ENCODE measurements at places on chromosomes 5 and 9.

DNA sequence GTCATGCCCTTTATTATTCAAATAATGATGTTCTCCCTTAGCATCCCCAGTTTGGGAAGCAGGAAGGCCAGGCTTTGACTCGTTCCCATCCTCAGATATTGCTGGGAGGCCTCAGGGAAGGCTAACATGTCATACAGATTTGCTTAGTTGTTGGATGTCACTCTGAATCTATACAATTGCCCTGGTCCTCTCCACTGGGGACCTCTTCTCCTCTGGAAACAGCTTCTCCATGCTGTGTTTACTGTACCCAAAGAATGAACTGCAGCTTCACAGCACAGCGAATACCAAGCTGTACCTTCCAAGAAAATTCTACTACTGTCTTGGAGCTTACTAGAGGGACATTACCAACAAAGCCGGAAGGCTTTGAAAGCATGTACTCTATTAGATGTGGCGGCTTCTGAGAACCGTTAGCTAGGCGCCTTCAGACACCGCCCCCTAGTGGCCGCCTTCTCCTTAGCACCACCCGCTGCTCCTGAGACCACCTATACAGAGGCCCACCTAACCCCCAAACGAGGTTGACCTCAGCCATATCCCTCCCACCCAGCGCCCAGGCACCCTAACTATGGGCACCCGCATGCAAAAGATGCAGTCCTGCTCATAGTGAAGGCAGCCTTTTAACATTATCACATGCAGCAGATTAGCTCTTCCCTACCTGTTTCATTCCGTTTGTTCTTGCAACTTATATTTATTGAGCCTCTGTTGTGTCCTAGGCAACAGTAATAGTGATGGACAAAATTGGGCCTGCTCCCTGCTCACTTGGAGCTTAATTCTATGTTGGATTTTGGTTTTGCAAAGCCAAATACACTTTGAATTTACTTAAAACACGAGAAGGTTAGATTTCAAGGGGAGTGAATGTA lies 34.9 kb upstream of the FOXI1 start:
- no peaks in the 10 kb centered on the region for H3K27me3 ChIP-seq
- H3K4me1 ChIP-seq = no peaks in the 10 kb centered on the region
- H3K4me3 ChIP-seq = no peak overlapping the region
- peaks cover 56% of the 10 kb centered on the region for H3K36me3 ChIP-seq
- no peak for DNase-seq

DNA sequence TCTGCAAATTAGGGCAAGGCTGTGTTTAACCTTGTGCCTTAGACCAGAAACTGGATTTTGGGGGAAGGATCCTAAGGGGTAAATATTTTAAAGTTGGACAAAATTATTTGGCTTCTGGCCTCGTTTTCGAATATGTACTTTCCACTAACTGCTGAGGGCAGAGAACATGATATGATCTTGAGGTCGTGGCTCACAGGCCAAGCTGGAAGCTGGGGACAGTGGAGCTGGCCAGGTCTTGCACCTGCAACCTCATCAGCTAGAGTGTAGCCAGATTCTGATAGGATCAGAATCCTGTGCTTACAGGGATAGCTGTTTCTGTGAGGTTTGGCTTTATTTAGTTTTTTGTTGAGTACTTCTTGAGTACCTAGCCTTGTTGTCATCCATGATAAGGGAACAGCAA lies 24.9 kb downstream of the MAN2A1 start:
- H3K4me1 ChIP-seq = peaks cover 13% of the 10 kb centered on the region
- no peak overlapping the region for H3K4me3 ChIP-seq
- peaks cover 31% of the 10 kb centered on the region for H3K36me3 ChIP-seq
- no peak for DNase-seq
- H3K27me3 ChIP-seq = no peaks in the 10 kb centered on the region

DNA sequence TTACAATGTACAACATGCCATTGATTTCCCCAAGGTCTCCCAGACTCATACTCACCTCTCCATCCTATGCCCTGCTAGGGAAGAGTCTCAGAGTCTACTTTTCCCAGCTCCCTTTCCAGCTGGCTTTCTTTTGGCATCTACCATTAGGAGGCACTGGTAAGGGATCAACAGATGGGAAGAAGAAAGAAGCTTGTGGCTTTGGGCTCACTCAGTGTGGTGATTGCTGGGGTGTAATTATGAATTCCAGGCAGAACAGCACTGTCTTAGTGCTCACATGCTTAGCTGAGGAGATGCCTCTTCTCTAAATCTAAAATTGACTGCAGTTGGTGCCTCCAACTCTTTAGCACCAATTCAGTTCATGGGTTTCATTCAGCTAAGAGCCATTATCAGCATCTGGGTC lies 330.0 kb downstream of the PSAT1 start:
- H3K4me1 ChIP-seq = no peaks in the 10 kb centered on the region
- H3K36me3 ChIP-seq = no peaks in the 10 kb centered on the region
- H3K4me3 ChIP-seq = no peak overlapping the region

- H3K27me3 ChIP-seq = no peaks in the 10 kb centered on the region
- DNase-seq = no peak
- H3K4me1 ChIP-seq = no peaks in the 10 kb centered on the region
- no peak overlapping the region for H3K27ac ChIP-seq
- no peaks in the 10 kb centered on the region for H3K36me3 ChIP-seq
Observed at GRCh38 chr9:135791431-135792267, 89.7 kb downstream of the KCNT1 start.

DNA sequence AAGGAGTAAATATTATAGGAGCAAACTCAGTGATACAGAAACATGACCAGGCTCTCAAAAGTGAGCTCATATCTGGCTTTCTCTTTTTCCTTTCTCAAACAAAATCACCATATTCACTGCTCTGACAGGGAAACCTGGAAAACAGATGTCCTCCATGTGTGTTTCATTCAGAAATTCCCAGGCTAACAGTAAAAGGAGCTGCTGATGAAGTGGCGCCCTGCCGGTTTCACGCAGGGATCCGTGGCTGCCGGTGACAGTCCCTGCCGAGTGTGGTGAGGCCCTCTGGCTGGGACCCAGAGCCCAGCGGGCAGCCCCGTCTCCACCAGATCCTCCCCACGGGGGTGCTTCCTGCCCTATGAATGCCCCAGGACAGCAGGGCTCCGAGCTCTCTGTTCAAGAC lies 208.1 kb downstream of the GNA14 start:
- H3K4me1 ChIP-seq = no peaks in the 10 kb centered on the region
- no peak overlapping the region for H3K27ac ChIP-seq
- no peaks in the 10 kb centered on the region for H3K36me3 ChIP-seq
- no peak for DNase-seq
- peaks cover 4% of the 10 kb centered on the region for H3K27me3 ChIP-seq
- H3K4me3 ChIP-seq = no peak overlapping the region

DNA sequence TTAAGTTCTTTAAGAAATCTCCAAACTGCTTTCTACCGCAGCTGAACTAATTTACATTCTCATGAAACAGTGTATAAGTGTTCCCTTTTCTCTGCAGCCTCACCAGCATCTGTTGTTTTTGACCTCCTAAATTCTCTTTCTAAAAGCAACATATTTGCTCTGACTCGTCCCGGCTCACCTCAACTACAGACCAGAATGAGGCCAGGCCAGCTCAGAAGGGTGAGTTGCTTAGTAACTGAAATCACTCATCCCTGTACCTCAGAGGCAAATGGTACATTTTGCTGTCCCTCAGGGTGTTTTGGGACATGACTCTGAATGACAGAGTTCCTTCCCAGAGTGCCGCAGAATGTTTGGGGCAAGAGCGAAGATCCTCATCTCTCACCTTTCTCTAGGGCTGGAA lies 127.5 kb downstream of the FRMD3 start:
- H3K36me3 ChIP-seq = no peaks in the 10 kb centered on the region
- no peaks in the 10 kb centered on the region for H3K27me3 ChIP-seq
- H3K4me3 ChIP-seq = no peak overlapping the region
- H3K4me1 ChIP-seq = no peaks in the 10 kb centered on the region

GRCh38 chr5:56083286-56083854 lies 88.6 kb upstream of the IL6ST start:
- no peak for DNase-seq
- no peaks in the 10 kb centered on the region for H3K36me3 ChIP-seq

- H3K27ac ChIP-seq = no peak overlapping the region
- no peaks in the 10 kb centered on the region for H3K36me3 ChIP-seq
- no peaks in the 10 kb centered on the region for H3K27me3 ChIP-seq
Observed at GRCh38 chr5:11564706-11565105, 339.5 kb downstream of the CTNND2 start.

GRCh38 chr9:72843520-72844439 lies 109.1 kb downstream of the ALDH1A1 start:
- no peaks in the 10 kb centered on the region for H3K4me1 ChIP-seq
- H3K4me3 ChIP-seq = no peak overlapping the region
- H3K36me3 ChIP-seq = no peaks in the 10 kb centered on the region
- no peaks in the 10 kb centered on the region for H3K27me3 ChIP-seq
- DNase-seq = no peak

GRCh38 chr5:157546456-157547100 lies 29.0 kb downstream of the ADAM19 start:
- H3K27ac ChIP-seq = peak overlapping the region; percentile 97
- peaks cover 83% of the 10 kb centered on the region for H3K36me3 ChIP-seq
- H3K4me1 ChIP-seq = peaks cover 94% of the 10 kb centered on the region

- H3K27me3 ChIP-seq = no peaks in the 10 kb centered on the region
- H3K36me3 ChIP-seq = no peaks in the 10 kb centered on the region
- no peak overlapping the region for H3K27ac ChIP-seq
- no peak for DNase-seq
- H3K4me3 ChIP-seq = no peak overlapping the region
Observed at GRCh38 chr9:93620041-93620506, 43.7 kb downstream of the PHF2 start.

DNA sequence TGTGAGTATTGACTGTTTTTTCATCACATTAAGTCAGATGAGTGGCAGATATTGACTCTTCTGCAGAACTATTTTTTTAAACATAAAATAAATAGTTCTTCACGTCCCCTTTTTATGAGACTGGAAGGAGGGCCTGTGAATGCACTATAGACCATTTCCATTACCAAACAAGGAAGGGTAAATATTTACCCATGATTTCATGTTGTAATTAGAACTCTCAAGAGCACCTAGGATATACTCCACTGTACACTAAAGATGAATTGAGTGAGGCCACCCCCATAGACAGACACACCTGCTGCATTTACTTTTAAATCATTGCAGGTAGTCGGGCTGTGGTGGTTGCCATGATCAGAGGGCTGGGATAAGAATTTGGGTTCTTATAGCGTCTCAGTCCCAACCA lies 22.6 kb downstream of the SLC36A1 start:
- peaks cover 4% of the 10 kb centered on the region for H3K36me3 ChIP-seq
- no peak overlapping the region for H3K27ac ChIP-seq
- no peak for DNase-seq
- H3K4me1 ChIP-seq = no peaks in the 10 kb centered on the region
- H3K27me3 ChIP-seq = no peaks in the 10 kb centered on the region

DNA sequence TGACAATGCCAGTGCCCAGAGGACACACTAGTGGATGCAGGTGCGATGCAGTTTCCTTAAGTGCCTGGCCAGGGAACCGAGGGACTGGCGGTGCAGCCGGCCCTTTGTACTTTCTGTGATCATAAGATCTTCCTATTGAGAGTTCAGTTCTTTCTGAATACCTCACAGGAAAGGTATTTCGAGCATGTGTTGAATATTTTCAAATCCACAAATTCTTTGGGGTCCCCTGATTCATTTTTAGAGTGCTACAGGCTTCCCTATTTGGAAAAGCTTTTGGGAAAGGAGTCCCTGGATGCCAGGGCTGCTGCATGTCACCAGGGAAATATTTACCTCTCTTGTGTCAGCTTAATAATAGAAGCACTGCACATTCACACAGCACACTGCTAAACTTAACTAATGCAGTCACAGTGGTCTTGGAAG lies 281.5 kb downstream of the GADD45G start:
- no peaks in the 10 kb centered on the region for H3K36me3 ChIP-seq
- H3K4me1 ChIP-seq = no peaks in the 10 kb centered on the region
- H3K27me3 ChIP-seq = peaks cover 8% of the 10 kb centered on the region
- no peak overlapping the region for H3K27ac ChIP-seq
- no peak overlapping the region for H3K4me3 ChIP-seq

DNA sequence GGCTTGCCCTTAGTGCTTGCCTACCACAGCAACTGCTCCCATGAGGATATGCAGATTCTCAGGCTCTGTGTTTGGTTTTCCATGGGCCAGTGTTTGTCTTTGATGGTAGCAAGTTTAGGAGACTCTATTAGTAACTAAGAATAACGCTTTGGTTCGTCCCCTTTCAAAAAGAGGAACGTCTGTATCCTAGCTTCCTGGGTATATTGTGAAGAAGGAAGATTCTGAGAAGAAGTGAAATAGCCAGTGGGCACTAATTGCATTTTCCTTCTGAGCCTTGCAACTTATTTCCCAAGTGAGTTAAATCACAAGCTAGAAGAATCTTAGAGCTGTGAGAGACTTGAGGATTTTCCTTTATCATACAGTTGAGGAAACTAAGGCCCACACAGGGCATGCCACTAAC lies 376.8 kb downstream of the PIK3R1 start:
- H3K4me1 ChIP-seq = no peaks in the 10 kb centered on the region
- no peak overlapping the region for H3K4me3 ChIP-seq
- H3K36me3 ChIP-seq = no peaks in the 10 kb centered on the region

DNA sequence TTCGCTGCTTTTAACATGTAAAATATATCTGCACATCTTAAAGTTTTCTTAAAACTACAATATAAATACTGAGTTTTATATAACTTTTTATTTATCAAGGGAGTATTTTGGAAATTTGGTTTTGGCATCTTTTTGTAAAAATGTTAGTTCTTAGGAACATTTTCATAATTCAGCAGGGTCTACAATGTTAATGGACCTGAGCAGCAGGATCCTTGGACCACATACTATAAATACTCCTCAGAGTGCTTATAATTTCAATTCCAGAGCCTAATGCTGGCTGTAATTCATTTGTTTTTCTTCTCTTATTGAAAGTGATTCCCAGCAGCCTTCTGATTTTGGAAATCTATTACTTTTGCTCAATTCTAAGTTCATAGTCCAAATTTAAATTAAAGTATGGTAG lies 1216.2 kb downstream of the MAT2B start:
- no peaks in the 10 kb centered on the region for H3K27me3 ChIP-seq
- H3K4me1 ChIP-seq = no peaks in the 10 kb centered on the region
- DNase-seq = no peak
- no peak overlapping the region for H3K4me3 ChIP-seq
- H3K27ac ChIP-seq = no peak overlapping the region

GRCh38 chr5:174917976-174918554 lies 193.7 kb downstream of the MSX2 start:
- no peak overlapping the region for H3K27ac ChIP-seq
- no peaks in the 10 kb centered on the region for H3K36me3 ChIP-seq
- no peaks in the 10 kb centered on the region for H3K4me1 ChIP-seq
- H3K27me3 ChIP-seq = peaks cover 1% of the 10 kb centered on the region
- H3K4me3 ChIP-seq = no peak overlapping the region
- DNase-seq = no peak

DNA sequence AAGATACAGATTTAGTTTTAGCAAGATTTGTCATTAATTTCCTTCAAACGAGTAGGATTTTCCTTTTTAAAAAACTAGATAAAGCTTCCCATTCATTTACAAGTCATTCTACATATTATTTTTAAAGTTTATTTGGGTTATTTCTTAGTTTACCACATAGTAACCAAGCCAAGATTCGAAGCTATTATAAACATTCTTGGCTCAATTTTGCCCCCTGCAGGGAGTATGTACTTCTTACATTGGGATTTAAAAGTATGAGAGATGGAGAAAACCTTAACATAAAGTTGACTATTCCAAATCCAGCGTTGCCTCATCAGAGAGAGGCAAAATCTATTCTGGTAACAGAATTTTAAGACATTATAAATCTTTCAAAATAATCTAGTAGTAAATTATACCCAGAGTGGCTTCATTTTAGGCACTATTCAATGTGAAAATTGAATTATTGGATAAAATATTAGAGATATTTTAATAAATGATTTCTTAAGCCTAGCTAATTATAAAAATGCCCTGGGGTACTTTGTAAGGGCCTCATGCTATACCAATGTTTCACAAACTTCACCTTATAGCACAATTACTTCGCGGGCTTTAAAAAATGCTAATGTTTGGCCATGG lies 39.1 kb downstream of the FBN2 start:
- H3K4me3 ChIP-seq = no peak overlapping the region
- DNase-seq = no peak
- H3K36me3 ChIP-seq = no peaks in the 10 kb centered on the region
- no peaks in the 10 kb centered on the region for H3K4me1 ChIP-seq

Data from activated T-helper 2 cell treated with anti-CD3 and anti-CD28 coated beads, Interferon-gamma antibody, Interleukin-2, Interleukin-4, amounts not matched to agents 10 μg/mL and 5 μg/mL and 100 μg/mL, durations not matched to agents 14 hours and 24 hours and 36 hours (primary cell).